ENCODE measurements at places on chromosomes 1 and 21. TPM values are rescaled to one million over a fixed set of nuclear protein-coding genes. Genes with fewer than 3 reads are reported as not detected.

The NCF2 gene
- total RNA-seq: 14.7 TPM

DNA sequence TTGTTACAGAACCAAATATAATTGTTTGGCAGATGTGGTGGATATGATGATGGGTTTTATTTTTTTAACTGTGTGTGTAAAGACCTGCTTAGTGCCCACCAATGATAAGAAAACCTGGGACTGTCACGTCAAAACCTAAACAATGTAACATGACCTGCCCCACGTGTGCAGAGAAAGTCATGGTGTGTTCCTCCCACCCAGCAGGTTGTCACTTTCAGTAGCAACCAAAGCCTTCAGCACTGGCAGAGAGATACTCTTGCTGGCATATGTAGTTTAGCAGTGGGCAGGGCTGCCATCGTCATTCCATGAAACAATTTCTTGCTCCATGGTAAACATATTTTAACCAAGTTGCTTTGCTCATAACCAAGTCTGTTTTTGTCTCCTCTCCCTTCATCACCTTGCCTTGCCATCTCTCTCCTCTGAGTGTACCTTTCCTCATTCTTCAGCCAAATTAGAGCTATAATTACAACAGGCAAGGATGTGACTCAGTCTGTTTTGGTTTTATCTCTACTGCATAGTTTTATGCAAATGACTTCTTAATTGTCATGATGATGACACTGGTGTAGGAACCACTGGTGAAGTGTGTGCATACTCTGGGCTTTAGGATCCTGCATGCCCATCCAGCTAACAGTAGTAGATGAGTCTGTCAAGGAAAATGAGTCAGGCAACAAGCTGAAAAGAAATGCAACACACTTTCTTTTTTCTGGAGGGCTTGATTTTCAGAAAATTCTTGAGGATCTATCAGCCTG, 150.3 kb downstream of the EDEM3 start:
- no peak for DNase-seq

DNA sequence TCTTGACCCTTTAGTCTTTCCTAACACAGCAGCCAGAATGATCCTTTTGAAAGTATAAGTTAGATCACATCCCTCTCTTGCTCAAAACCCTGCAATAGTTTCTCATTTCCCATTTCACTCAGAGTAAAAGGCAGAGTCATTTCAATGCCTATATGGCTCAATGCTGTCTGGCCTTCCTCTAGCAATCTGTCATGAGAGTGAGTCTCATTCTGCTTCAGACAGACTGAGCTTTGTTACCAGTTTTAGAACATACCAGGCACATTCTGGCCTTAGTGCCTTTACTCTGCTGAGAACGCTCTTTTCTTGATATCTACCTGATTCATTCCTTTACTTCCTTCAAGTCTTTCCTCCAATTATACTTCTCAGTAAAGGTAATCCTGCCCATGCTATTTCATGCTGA, 372.8 kb upstream of the PKN2 start:
- DNase-seq: no peak

- peak; percentile 10 for DNase-seq
Observed at GRCh38 chr1:26234644-26235370, 807 bp downstream of the CEP85 start.

GRCh38 chr1:13759072-13759471, 59.1 kb downstream of the PRDM2 start:
- no peak for DNase-seq

GRCh38 chr21:46391773-46392172, 66.9 kb upstream of the DIP2A start:
- DNase-seq: no peak

The RBBP5 gene
- total RNA-seq: 13.3 TPM

DNA sequence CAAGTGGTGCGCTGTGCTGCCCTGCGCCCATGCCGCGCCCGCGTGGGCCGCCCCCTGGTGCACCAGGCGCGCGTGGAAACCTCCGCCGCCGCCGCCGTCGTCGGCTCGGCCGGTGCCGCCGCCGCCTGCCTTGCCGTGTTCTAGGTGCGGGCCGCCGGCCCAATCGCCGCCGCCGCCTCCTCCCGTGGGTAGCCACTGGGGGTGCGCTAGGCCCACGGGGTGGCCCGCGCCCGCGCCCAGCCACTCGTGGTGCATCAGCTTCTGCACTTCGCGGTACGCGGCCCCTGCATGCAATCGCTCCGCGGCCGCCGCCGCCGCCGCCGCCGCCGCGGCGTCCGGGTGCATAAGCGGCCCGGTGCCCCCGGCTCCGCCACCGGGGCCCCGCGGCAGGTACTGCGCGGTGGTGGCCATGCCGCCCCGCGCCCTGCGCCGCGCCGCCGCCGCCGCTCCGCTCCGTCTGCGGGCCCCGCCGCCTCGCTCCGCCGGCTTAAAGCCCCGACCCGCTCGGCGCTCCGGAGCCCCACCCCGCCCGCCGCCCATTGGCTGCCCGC, at the start of gene POU3F1:
Gene POU3F1 (minus strand): TSS at position 461 of the 551 bp plus-strand sequence. CDS start 50 bp downstream, at position 411.
- DNase-seq: peak; percentile 47

- DNase-seq: no peak
Observed at GRCh38 chr1:230334447-230334837, 91.7 kb downstream of the PGBD5 start.

- no peak for DNase-seq
Observed at GRCh38 chr1:184598403-184599193, 156.1 kb downstream of the EDEM3 start.

GRCh38 chr1:212612041-212612961, 3.7 kb downstream of the ATF3 start:
- no peak for DNase-seq

The LAX1 gene
- 23.9 TPM for total RNA-seq

- DNase-seq: no peak
Observed at GRCh38 chr1:46621930-46622329, 5.3 kb upstream of the MOB3C start.

DNA sequence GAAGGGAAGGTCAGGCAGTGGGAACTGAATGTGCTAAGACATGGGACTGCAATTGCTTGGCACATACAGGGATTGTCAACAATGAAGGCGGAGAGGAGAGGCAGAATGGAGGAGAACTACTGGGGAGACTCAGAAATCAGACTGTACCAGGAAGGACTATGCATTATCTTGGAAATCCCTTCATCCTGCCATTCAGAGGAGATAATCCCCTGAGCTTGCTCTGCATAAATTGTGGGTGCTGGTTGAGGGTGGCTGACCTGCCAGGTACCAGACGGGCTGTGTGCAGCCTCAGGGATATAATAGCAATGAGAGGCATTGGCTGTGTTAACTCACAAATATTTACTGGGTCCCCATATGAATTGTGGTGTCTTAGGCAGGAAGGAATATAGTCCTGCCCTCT, 5.0 kb upstream of the TRABD2B start:
- DNase-seq: no peak

DNA sequence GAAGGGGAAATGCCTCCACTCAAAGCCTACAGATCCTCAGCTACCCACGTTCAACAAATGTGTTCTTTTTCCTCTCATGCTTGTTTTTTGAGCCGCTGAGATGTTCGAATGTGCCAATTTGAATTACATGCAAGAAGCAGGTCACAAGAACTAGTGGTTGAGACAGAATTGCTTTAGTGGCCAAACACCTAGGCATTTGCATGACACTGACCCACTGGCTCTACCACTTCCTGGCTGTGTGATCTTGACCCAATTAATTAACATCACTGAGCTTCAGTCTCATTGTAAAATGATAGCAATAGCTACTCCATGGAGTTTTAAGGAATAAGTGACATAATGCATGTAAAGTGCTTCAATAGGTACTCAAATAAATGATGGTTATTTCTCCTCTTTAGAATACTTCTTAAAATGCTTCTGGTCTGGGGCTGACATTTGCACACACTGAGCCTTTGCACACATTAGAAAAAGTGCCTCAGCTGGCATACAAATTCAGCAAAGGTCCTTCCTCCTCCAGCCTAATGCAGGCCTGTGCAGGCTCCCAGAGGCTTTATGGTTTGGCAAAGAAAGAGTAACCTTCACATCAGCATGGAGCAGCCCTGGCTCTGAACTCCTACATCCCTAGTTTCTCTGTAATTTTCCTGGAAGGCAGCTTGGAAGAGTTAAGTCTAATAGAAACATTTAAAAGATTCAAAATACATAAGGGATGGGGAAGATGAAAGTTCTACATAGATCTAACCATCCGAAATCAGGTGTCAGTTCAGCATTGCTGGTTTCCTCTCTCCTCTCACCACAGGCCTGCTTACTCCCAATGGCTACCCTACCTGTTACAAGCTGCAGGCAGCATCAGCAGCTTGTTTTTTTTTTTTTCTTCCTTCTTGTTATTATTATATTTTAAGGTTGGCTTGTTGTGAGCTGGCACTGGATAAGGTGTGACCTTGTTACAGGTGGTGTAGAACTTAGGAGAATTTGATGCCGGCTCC, 107.4 kb downstream of the TBX19 start:
- no peak for DNase-seq

The ABCG1 gene
- 43.4 TPM for total RNA-seq

GRCh38 chr1:66916320-66916719, 8.3 kb downstream of the DNAI4 start:
- no peak for DNase-seq

- no peak for DNase-seq
Observed at GRCh38 chr21:45236481-45236880, 51.2 kb downstream of the POFUT2 start.

DNA sequence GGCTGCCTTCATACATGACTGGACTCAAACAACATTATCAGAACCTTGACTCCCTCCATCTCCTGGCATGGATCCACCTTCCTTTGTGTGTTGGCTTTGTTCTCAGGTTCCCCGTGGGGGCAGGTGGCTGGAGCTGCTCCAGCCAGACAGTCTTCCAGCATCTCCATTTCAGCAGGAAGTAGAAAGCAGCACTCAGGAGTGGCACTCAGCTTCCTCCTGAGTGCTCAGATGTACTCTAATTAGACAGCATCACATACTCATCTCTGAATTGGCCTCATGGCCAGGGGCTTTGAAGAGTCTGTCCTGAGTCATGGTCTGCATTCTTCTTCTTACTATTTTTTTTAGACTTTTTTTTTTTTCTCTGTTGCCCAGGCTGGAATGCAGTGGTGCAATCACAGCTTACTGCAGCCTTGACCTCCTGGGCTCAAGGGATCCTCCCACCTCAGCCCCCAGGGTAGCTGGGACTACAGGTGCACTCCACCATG, 27.9 kb downstream of the OVAAL start:
- no peak for DNase-seq

The RIMS3 gene
- total RNA-seq: 2.1 TPM

GRCh38 chr1:116739371-116740012, 14.7 kb upstream of the CD2 start:
- DNase-seq: no peak

- DNase-seq: no peak
Observed at GRCh38 chr1:9473032-9473807, 66.0 kb upstream of the SLC25A33 start.

The RAD54L gene
- 0.72 TPM for total RNA-seq

- no peak for DNase-seq
Observed at GRCh38 chr21:38858026-38858811, 52.5 kb downstream of the ETS2 start.

GRCh38 chr1:193709607-193710006, 523.2 kb upstream of the B3GALT2 start:
- DNase-seq: no peak

DNA sequence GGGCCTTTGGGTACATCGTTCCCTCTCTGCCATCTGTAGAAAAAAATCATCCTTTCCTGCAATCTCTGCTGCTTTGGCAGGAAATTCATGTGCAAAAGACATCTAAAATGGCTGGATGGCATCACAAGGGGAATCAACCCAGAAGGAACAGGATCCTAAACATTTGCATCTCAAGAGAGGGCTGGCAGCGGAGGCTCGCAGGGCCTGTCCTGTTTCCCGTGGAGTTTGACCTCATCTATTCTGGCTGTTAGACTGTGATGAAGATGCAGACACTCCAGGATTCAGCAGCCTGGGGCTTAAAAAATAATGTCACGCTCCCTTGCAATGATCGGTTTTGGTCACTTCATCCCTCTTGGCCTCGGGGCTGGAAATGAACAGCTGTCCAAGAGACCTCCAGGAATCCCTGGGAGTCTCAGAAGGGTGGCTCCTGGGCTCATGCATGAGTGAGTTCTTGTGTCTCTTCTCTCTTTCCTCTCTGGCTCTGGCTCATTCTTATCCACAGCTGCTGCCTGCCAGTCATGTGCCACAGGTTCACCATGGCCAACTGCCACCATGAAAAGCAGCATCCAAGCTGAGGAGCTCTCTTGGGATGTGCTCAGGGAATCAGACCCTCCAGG, 16.1 kb upstream of the PCP4 start:
- no peak for DNase-seq

DNA sequence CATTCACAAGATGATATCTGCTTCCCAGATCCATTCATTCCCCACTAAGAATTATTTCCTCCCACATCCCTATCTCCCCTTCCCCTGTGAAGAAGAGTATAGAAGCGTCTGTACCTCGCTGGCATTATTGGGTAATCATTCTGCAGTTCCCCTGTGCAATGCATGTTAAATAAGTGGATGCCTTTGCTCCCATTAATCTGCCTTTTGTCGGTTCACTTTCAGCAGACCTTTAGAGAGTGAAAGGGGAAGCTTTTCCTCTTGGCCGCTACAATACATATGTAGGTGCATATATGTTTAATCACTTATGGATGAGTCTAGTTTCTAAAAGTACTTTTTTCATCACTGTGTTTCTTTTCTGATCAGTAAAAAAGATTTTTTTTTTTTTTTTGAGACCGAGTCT, 7.0 kb downstream of the CLCN6 start:
- DNase-seq: no peak

The LRRC53 gene
- total RNA-seq: not detected

The PCP4 gene
- total RNA-seq: not detected

The MANEAL gene
- total RNA-seq: 0.92 TPM

DNA sequence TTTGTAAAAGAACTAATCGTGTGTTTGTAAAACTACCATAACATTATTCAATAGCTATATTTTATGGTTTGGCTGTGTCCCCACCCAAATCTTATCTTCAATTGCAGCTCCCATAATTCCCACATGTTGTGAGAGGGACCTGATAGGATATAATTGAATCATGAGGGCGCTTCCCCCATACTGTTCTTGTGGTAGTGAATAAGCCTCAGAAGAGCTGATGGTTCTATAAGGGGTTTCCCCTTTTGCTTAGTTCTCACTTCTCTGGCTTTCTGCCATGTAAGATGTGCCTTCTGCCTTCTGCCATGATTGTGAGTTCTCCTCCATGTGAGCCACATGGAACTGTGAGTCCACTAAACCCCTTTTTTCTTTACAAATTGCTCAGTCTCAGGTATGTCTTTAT, 1372.3 kb downstream of the AMY1C start:
- DNase-seq: no peak

GRCh38 chr1:97603776-97604175, 317.1 kb downstream of the DPYD start:
- DNase-seq: no peak

The CELA3B gene
- total RNA-seq: not detected

The CELA2B gene
- total RNA-seq: not detected

Data from T-helper 17 cell (primary cell).